ENCODE measurements at places on chromosomes 1 and 21. TPM values are rescaled to one million over a fixed set of nuclear protein-coding genes. Genes with fewer than 3 reads are reported as not detected.

Gene CROCC
- 49.1 TPM for total RNA-seq

Gene WNT2B
- total RNA-seq = 2.3 TPM

Gene ASPM
- total RNA-seq = 4.6 TPM

Gene KRTAP6-2
- total RNA-seq = not detected

Gene EIF2D
- total RNA-seq = 130 TPM

Gene DNAI4
- total RNA-seq = 6.7 TPM

DNA sequence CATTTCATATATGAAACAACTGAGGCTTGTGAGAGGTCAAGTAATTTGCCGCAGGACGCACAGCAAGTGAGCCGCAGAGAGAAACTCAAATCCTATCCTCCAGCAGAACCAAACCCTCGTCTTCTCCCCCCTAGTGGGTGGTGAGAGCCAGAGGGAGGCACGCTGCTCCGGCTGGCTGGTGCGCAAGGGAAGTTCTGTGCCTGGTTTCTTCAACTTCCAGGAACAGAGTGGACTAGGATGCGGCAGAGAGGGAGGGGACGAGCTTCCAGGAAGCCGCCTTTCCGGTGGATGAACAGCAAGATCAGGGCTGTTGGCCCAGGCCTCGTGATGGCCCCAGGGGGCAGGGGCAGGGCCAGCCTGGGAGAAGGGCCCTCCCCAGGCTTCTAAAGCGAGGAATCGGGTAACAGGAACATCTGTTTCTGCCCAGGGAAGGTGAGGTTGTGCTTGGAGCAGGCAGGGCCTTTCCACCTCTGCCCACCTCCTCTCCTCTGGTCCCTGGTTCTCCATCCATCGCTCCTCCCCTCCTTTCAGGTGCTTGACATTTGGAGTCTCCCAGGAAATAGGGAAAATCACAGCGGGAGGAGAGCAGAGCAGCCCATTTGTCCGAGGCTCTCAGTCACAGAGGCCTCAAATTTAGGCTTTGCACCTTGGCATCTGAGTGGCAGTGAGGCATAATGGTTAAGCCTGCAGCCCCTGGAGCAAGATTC is 16.8 kb upstream of the PDIK1L start:
- DNase-seq = no peak
- H3K4me1 ChIP-seq = peaks cover 20% of the 10 kb centered on the region
- no peak overlapping the region for H3K4me3 ChIP-seq
- no peaks in the 10 kb centered on the region for H3K27me3 ChIP-seq
- H3K27ac ChIP-seq = peak overlapping the region; percentile 8

GRCh38 chr1:36352910-36353878 is 29.7 kb upstream of the EVA1B start:
- H3K27ac ChIP-seq = peak overlapping the region; percentile 76
- peaks cover 47% of the 10 kb centered on the region for H3K4me1 ChIP-seq
- no peaks in the 10 kb centered on the region for H3K27me3 ChIP-seq
- peaks cover 52% of the 10 kb centered on the region for H3K36me3 ChIP-seq
- H3K4me3 ChIP-seq = no peak overlapping the region
- DNase-seq = no peak

DNA sequence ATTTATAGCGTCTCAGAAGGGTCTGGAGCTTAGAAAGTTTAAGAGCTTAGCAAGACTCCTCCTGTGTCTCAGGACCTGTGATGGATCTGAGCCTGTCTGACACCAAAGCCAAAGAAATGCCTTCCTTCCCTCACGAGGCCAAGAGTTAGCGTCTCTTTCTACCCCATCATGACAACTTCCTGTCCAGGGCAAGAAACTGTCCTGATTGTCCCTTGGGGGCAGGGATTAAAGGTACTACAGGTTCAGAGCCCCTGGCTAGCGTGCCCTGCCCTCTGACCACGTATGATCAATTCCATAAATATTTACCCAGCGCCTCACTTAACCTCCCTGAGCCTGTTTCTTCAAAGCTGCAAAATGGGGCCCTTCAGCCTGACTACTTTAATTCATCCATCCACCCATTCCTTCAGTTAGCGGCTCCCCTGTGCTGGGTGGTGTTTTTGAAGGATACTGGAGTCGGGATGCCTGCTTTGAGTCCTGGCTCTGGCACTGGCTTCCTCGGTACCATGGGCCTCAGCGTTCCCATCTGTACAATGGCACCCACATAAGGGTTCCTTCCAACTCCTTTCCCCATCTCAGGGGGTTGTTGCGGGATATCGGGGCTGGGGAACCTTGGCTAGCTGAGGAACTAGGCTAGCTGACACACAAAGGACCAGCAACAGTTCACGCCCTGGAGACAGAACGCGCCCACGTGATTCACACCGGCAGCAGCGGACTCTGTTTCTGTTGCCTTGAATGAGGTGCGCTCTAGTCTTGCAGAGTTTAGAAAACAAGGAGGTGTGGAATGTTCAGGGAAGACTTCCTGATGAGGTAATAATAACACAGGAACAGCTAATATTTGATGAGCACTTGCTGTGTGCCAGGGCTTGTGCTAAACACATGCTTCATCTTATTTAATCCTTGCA is 23.0 kb upstream of the EPHA2 start:
- DNase-seq = peak; percentile 78
- H3K27ac ChIP-seq = peak overlapping the region; percentile 88
- H3K36me3 ChIP-seq = no peaks in the 10 kb centered on the region
- H3K27me3 ChIP-seq = no peaks in the 10 kb centered on the region
- H3K4me1 ChIP-seq = peaks cover 99% of the 10 kb centered on the region

DNA sequence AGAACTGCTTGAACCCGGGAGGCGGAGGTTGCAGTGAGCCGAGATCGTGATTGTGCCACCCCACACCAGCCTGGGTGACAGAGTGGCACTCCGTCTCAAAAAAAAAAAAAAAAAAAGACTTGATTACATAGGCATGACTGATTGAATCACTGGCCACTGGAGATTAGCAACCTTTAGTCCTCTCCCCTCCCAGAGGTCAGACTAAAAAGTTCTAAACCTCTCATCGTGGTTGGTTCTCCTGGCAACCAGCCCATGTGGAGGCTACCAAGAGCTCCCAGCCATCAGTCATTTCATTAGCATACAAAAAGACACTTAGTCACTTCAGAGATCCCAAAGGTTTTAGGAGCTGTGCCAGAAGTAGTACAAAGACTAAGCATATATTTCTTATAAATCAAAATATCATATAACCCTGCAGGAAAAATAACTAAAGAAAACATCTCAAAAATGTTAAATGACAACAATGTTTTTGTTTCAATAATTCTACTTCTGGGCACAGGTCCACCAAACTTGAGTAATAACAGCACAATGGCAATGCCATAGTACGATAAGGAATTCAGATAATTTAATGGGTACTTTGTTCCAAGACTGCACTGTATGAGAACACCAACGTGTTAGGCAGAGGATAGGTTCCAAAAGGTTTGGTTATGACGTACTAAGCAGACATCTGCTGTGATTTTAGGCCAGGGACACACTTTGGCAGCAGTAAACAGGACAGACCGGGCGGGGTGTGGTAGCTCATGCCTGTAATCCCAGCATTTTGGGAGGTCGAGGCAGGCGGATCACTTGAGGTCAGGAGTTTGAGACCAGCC is 18.1 kb downstream of the USP48 start:
- H3K27ac ChIP-seq = peak overlapping the region; percentile 80
- peak; percentile 81 for DNase-seq
- H3K4me1 ChIP-seq = peaks cover 42% of the 10 kb centered on the region
- H3K4me3 ChIP-seq = no peak overlapping the region

DNA sequence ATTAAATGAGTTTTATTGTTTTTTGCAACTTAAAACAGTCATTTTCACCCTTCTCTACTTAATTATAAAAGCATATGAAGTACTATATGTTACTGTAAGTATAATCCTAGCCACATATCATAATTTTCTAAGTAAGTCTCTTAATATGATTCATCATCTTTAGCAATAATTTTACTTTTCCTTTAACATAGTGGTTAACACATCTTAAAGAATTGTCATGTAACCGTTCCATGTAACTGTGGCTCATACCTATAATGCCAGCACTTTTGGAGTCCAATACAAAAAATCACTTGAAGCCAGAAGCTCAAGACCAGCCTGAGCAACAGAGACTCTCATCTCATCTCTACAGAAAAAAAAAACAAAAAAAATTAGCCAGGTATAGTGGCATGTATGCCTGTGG is 260.6 kb upstream of the DUSP10 start:
- no peak overlapping the region for H3K4me3 ChIP-seq
- no peaks in the 10 kb centered on the region for H3K36me3 ChIP-seq
- H3K4me1 ChIP-seq = no peaks in the 10 kb centered on the region
- DNase-seq = no peak
- no peaks in the 10 kb centered on the region for H3K27me3 ChIP-seq

DNA sequence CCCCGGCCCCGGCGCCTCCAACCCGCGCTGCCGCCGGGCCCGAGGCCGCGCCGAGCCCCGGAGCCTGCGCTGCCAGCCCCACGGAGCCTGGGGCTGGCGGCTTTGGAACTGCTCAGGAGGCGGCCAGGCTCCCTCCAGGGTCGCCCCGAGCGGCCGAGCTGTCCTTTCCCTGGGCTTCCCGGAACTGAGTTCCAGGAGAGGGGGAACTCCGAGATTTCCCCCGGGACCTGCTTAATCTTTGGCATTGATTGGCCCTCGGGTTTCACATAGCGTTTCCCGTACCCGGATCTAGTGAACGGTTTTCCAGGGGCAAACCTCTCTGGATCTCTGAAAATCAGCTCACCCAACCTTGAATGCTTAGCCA is 504 bp downstream of the H6PD start:
- H3K27me3 ChIP-seq = no peaks in the 10 kb centered on the region
- H3K4me3 ChIP-seq = peak overlapping the region; percentile 48
- peak overlapping the region; percentile 97 for H3K27ac ChIP-seq
- DNase-seq = peak; percentile 39
- peaks cover 72% of the 10 kb centered on the region for H3K4me1 ChIP-seq
- H3K36me3 ChIP-seq = no peaks in the 10 kb centered on the region

DNA sequence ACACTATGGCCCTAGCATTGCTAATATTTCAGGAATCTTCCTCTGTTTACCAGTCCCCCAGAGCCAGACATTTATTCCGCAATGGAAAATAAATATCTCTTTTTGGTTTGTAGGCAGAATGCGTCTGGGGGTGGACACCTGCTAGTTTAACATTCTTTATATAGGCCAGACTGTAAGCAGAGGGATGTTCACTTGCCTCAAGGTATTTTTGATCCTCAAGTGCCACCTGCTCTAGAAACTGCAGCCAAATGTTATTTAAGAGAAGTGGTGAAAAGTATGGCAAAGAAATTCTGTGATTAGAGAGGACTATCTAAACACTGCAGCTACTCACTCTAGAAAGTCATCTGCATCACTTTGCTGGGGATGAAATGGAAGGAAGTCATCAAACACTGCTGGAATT is 164.7 kb downstream of the NEGR1 start:
- H3K36me3 ChIP-seq = no peaks in the 10 kb centered on the region
- H3K27ac ChIP-seq = no peak overlapping the region
- no peak overlapping the region for H3K4me3 ChIP-seq
- H3K27me3 ChIP-seq = no peaks in the 10 kb centered on the region
- no peak for DNase-seq

DNA sequence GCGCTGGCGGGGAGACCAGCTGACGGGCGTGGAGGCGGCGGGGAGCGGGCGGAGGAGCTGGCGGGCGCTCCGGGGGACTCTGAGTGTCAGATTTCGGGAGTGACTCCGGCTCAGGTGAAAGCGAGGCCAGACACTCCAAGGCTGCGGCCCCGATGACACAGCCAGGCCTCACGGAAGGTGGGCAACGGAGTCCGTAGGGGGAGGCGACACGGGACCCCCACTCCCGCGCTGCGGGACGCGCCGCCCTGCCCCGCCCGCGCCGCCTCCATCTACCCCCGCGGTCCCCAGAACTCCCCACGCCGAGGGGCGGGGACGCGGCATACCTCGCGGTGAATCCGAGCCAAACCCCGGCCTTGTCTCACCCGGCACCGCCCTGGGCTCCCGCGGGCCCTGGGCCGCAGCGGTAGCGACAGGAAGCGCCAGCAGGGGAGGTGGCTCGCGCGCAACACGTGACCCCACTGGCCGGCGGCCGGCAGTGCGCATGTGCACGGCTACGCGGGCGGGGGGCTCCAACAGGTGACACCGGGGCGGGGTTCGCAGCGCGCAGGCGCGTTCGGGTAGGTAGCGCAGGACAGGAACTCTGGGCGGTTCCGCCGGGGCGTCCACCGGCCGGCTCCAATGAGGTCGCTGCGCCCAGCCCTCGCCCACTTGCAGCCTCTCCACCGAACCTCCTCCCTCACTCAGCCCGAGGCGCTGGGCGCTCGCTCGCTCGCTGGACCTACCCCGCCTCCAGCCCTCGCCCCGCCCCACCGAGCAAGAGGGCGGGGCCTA is at the start of gene CC2D1B:
Gene CC2D1B (minus strand): TSS at position 460 of the 771 bp plus-strand sequence. CDS start 1,585 bp downstream, outside the sequence.
- peak within 1 kb of the TSS; percentile 95 for H3K27ac ChIP-seq
- no peaks in the 10 kb centered on the region for H3K27me3 ChIP-seq
- DNase-seq = peak; percentile 99
- H3K4me3 ChIP-seq = peak within 1 kb of the TSS; percentile 64
- H3K36me3 ChIP-seq = peaks cover 31% of the 10 kb centered on the region

GRCh38 chr1:118204105-118204504 is 19.1 kb upstream of the SPAG17 start:
- H3K36me3 ChIP-seq = no peaks in the 10 kb centered on the region
- no peak overlapping the region for H3K27ac ChIP-seq
- no peaks in the 10 kb centered on the region for H3K4me1 ChIP-seq
- H3K4me3 ChIP-seq = no peak overlapping the region
- no peak for DNase-seq

- no peak overlapping the region for H3K4me3 ChIP-seq
- H3K36me3 ChIP-seq = no peaks in the 10 kb centered on the region
- no peaks in the 10 kb centered on the region for H3K27me3 ChIP-seq
- no peak overlapping the region for H3K27ac ChIP-seq
- DNase-seq = no peak
These were observed 153.2 kb downstream of the LRIG2 start for GRCh38 chr1:113226148-113226547.

- no peaks in the 10 kb centered on the region for H3K4me1 ChIP-seq
- DNase-seq = peak; percentile 16
- no peak overlapping the region for H3K27ac ChIP-seq
- no peaks in the 10 kb centered on the region for H3K27me3 ChIP-seq
- no peak overlapping the region for H3K4me3 ChIP-seq
- H3K36me3 ChIP-seq = no peaks in the 10 kb centered on the region
These were observed 417.6 kb downstream of the NPHP4 start for GRCh38 chr1:5574641-5575040.

DNA sequence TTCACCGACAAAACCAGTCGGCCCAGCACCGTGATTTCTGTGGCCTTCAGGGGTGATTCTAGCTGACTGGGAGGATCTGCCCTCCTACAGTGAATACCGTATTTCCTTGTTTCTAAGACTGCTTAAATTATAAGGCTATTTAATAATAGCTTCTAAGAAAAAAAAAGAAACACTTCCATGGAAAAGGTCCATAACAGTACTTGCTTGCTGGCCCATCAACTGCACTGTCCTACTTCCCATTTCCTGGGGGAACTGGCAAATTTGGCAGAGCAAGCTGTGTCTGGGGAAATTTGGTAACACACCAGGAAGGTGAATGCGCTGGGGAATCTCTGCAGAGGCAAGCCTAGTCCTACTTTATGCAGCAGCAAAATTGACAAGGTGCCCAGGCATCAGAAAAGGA is 214.0 kb downstream of the ZNF326 start:
- DNase-seq = no peak
- no peak overlapping the region for H3K4me3 ChIP-seq
- H3K4me1 ChIP-seq = no peaks in the 10 kb centered on the region

- DNase-seq = no peak
- H3K4me3 ChIP-seq = no peak overlapping the region
- H3K36me3 ChIP-seq = no peaks in the 10 kb centered on the region
- H3K27me3 ChIP-seq = no peaks in the 10 kb centered on the region
These were observed 164.7 kb downstream of the LTN1 start for GRCh38 chr21:28828021-28828420.

Data from stomach (tissue), 19 donors.